Foreskin melanocyte (primary cell): ENCODE measurements at places on chromosomes 4 and X.
A peak's percentile ranks its signal among the peaks of the same experiment; 100 is the strongest.

- DNase-seq = no peak
Observed at GRCh38 chr4:181690498-181690897, 552.7 kb upstream of the TENM3 start.

DNA sequence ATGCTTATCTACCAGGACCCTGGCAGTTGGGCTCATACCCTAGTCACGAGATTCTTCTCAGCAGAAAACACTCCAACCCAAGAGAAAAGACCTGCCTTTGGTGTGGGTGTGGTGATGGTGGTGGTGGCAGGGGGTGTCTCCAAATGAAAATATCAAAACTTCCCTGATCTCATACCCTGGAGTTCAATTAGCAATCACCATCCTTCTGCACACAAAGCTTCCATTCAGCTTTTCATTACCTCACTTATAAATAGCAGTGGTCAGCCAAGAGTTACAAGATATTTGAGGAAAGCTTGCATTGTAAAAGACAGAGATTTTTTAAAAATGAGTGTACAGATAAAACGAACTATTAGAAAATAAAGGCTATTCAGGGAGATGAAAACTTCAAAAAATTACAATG is 580.8 kb upstream of the MAGEB2 start:
- peak; percentile 78 for DNase-seq

- no peak for DNase-seq
Observed at GRCh38 chr4:123399627-123400358, 3.2 kb downstream of the SPRY1 start.

DNA sequence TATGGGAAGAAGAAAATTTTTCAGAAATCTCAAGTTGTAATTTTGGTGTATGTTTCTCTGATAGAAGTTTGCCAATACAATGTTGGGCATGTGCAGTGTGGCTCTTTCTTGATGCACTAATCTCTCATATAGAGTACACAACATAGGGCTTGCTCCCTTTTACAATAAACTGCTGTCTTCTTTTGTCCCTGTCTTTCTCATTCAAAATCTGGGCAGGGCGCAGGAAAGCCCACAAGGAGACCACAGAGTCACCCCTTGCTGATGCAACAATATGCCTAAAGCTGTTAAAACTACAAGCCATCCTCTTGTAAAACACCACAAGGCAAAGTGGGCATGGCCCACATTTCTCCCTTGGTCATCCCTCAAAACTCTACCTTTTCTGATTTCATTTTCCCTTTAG is 63.4 kb upstream of the TBC1D9 start:
- no peak for DNase-seq

GRCh38 chrX:135481696-135482179 is 38.7 kb upstream of the INTS6L start:
- no peak for DNase-seq

- DNase-seq = no peak
Observed at GRCh38 chr4:71752383-71753042, 31.4 kb downstream of the GC start.

DNA sequence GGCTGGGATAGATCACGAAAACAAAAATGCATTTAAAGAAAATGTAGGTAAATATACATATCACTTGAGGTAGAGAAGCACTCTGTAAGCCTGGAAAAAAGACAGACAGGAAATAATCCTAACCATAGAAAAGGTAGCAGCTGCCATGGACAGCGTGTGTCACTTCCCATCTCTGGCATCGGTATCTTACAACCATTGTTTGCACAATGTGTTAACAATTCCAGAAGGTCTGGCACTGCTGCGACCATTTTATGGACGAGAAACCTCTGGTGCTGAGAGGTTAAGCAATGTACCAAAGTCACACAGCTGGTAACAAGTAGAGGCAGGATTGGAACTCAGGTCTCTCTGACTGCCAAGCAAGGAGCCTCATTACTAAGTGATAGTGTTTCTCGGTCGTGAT is 1.7 kb upstream of the MTNR1A start:
- DNase-seq = no peak

DNA sequence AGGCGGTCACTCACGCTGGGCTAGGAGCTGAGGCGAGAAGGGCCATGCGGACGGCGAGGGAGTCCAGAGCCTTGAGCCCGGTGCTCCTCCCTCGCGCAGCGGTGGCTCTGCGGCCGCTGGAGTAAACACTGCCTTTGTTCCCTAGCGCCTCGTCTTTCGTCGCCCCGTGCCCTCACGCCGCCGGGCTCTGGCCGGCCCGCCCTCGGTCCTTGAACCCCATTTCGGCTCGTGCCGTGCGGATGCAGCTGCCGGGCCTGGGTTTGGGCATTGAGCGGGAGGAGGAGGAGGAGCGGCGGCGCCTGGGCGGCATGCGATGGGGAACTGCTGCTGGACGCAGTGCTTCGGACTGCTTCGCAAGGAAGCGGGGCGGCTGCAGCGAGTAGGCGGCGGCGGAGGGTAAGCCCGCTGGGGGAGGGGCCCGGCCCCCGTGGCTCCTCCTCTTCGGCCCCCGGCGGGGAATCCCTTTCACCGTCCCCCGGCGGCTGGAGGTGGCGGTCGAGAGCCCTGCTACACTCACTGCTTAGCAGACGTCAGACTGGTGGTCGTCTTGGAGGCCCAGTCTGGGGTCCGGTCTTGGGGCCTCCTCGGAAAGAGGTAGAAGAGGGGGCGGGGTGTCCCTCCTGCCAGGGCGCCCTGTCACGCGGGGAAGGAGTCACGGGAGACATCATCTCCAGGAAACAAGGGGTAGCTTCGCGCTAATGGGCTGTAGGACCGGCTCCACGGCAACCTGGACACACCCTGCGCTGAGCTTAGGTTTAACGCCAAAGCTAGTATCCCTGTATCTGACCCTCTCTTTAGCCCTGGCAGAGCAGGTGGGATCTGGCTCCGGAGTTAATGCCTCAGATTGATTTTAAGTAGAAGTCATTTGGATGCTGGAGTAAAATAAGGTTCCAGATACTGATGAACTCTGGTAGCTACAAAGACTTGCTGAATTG is at the start of gene AP1AR:
TSS of gene AP1AR (plus strand) at position 9 of the 935 bp plus-strand sequence. CDS start at position 314, 305 bp downstream.
- DNase-seq = peak; percentile 66

DNA sequence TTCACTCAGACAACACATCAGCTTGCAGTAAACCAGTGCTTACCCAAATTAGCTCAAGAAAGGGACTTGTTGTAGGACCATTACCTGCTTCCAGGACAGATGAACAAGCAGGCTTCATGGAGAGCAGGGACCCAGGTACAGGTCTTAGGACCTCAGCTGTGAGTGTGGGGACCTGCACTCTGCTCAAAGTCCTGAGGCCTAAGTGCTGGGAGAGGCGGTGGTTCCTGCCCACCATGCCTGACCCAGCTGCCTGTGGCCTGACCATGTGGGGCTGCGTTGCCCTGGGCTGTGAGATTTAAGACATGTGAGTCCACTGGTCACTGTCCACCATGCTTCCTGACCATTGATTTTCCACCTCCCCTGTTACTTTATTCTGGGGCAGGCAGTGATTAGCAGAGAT is 140.2 kb downstream of the DCLK2 start:
- DNase-seq = no peak

GRCh38 chrX:88830111-88830510 is 83.1 kb downstream of the CPXCR1 start:
- no peak for DNase-seq

DNA sequence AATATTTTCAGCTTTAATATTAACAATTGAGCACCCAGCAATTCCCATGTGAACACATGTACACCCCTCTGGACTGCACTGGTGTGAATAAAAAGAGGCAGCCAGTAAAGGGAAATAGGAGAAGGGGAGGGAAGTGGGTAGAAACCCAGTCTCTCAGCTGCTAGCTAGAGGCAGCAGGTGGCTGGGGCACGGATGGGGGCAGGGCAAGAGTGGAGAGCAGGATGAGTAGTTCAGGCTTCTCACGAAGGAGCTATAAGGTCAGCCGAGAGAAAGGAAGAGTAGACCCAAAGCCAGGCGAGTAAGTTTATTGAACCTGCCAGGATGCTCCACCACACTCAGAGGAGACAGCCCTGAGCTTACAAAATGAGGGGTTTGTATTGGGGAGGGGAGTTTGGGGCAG is 184.8 kb upstream of the MTMR8 start:
- no peak for DNase-seq

- no peak for DNase-seq
Observed at GRCh38 chr4:85024671-85025070, 58.2 kb upstream of the WDFY3 start.

- DNase-seq = no peak
Observed at GRCh38 chr4:173765751-173766150, 235.7 kb upstream of the HAND2 start.

- no peak for DNase-seq
Observed at GRCh38 chr4:40846532-40846931, 96.8 kb downstream of the NSUN7 start.

DNA sequence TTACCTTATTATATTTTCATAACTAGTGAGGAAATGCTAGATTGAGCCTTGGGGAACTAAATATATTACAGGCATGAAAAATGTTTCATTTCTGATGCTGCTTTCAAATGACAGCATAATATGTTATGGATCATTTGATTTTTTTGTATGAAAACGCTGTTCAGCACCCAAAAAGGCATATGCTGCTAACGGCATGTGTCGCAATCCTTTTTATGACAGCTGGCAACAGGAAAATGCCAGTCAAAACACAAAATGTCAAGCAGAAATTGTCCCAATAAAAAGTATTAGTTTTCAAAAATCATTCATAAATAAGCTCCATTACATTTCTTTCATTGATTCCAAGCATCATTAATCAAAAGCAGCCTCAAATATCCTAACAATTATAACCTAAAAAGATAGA is 1244.5 kb downstream of the PCDH7 start:
- no peak for DNase-seq

GRCh38 chr4:85672116-85672515 is 197.2 kb downstream of the ARHGAP24 start:
- DNase-seq = no peak

GRCh38 chr4:144104509-144105130 is 35.9 kb downstream of the GYPA start:
- no peak for DNase-seq

DNA sequence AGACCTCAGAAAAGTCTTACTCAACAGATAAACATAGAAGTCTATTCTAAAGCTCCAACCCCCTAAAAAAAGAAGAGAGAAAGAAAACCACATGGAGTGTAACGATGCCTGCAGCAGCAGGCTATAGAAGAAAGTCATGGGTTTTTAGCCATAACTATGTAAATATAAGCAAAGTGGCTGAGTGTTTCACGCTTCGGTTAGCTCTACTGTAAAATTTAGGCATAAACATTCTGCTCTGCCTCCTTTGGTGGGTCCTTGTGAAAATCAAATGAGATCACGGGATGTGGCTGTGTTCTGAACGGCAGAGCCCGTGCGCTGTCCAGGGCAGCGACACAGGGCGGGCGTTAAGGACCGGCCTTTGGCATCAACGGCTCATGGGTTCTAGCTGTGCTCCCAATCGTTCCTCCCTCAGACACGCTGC is 78.4 kb downstream of the IRF2 start:
- no peak for DNase-seq

- DNase-seq = no peak
Observed at GRCh38 chrX:149877157-149877556, 3.8 kb upstream of the MAGEA8 start.

GRCh38 chrX:27241981-27242380 is 221.2 kb downstream of the PPP4R3C start:
- no peak for DNase-seq

GRCh38 chr4:87982446-87983010 is 7.0 kb downstream of the SPP1 start:
- DNase-seq = no peak

DNA sequence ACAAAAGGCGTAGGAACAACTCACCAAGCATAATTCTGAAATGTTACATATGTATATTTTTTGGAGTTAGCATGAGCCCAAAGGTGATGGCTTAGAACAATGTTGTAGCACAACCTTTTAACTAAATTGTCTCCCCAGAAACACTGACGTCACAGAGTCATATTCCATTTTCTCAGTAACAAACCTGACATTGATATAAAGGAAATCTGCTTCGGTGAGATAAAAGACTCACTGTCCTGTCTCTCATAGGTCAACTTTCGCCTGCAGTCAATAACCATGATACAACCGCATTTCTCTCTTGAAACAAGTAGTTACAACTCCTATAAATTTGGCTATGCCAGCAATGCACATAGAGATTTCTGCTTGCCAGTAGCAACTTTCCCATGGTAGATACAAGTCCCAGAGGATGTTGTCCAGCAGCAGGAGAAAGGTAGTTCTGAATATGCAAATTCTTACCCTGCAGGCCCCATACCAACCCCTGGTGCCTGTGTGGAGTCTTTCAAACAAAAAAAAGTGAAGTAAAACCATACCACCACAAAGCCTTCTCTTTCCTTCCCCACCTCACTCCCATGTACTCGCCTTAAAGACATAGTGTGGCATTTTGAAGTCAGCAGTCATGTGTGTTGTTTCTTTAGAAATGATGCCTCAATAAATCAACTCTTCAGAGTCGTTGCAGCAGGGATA is 47.9 kb downstream of the MTM1 start:
- DNase-seq = no peak

GRCh38 chrX:1659664-1660461 is 45.0 kb downstream of the ASMT start:
- no peak for DNase-seq

DNA sequence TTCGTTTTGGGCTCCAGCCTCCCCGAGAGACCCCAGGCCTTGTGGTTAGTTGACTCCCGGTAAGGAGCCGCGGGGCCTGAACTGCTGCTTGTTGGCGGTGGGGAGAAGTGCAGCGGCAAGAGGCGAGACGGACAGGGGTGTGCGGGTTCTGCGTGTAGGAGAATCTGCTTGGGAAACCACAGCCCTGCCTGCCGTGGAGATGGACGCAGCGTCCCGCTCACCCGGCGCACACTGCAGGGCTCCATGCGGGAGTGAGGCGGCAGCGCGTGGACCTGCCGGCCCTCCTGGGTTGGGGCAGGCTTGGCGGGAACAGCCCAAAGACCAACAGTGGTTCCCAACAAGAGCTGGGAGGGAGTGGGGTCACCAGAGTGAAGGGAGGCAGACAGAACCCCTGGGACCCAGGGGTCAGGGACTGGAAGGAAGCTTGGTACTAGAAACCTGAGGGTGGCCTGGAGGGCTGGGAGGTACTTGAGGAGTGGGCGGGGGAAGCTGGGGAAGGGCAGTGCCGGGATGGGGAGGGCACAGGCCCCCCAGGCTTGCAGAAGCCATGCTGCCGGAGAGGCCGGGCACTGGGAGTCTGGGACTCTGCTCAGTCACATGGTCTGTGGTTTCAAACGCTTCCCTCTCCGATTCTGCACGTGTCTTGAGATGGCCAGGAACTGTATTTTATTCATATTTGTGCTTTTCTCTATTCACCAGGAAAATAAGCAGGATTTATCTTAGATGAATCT is 70.8 kb downstream of the RGS12 start:
- no peak for DNase-seq

GRCh38 chr4:121705521-121705920 is 8.7 kb upstream of the ANXA5 start:
- DNase-seq = no peak
